ENCODE measurements at places on chromosomes 16 and 17.

DNA sequence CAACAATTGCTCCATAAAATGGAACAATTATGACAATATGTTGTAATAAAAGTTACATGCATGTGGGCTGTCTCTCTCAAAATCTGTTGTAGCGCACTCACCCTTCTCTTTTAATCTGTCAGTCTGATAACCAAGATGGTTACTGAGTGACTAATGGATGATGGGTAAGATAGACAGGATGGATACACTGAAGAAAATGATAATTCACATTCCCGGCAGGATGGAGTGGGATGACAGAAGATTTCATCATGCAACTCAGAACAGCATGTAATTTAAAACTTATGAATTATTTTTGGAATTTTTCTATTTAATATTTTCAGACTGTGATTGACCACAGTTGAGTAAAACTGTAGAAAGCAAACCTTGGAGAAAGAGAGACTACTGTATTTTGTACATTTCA lies 30.5 kb downstream of the CDH13 start:
- no peak for DNase-seq

DNA sequence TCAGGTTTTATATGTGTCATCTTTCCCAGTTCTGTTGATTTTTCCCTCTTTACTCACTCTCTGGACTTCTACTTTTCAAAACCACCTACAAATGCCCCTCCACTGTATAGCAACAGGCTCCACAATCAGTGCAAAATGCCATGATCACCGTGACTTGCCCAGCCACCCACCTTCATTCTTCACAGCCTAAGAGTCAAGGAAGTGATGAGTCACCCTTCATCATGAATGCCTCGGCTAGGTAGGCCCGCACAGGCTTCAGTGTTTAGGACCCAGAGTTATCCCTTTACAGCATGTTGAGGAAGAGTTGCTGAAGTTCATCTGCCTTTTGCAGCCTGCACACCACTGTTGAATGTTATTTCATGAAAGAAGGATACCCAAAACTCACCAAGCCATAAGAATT lies 158.6 kb downstream of the PMP22 start:
- no peak for DNase-seq

DNA sequence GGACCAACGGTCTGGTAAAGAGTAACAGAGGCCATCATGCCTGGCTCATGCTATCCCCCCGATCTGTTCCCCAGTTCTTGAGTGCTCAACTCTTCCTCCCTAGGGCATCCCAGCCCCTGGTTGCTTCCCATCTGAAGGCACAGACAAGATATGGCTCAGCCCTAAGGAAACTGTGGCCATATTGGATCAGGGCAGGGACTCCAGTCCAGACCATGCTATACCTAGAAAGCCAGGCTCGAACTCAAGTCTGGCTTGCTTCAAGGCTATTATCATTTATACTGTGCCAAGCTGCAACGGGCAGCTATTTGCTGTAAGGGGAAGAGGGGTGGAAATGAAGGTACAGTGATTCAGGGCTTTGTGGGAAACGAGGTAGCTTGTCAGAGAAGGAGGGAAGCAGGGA lies 2.8 kb downstream of the UBTF start:
- DNase-seq, result no peak

DNA sequence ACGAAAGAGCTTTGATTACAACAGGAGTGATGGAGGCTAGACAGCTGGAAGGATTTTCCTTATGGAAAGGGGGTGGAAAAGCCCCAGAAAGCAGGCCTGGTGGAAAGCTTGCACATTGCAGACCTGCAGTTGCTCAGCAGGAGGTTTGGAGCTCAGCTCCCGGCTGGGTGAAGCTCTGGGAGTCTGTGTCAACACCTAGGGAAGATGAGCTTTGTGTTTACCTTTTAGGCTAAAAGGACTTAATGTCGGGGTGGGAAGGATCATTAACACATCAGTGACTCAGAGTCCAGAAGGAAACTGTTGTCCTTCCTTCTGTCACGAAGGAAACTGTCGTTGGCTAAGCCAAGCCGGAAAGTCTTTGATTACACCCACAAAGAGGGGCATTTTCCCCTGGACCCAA lies 48.2 kb downstream of the RAP1GAP2 start:
- DNase-seq, result no peak

DNA sequence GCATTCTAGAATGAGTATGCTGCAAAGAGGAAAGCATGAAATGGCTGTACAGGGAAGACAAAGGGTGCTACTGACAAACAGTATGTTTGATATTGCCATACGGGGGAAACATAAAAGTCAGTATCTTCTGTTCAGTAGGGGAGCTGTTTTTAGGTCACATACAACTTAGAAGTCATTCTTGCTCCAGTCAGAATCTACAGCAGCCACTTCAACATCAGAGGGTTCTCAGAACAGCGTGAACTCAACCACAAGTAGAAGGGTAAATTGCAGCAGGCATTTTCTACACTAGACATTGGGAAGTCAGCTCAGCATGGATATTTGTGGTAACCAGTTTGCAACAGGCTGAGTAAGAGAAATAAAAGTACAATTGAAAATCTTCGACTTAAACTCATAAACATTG lies 1241.8 kb upstream of the GOT2 start:
- no peak for DNase-seq

- no peak for DNase-seq
Observed at GRCh38 chr17:30323895-30324319, 9.9 kb downstream of the TMIGD1 start.

DNA sequence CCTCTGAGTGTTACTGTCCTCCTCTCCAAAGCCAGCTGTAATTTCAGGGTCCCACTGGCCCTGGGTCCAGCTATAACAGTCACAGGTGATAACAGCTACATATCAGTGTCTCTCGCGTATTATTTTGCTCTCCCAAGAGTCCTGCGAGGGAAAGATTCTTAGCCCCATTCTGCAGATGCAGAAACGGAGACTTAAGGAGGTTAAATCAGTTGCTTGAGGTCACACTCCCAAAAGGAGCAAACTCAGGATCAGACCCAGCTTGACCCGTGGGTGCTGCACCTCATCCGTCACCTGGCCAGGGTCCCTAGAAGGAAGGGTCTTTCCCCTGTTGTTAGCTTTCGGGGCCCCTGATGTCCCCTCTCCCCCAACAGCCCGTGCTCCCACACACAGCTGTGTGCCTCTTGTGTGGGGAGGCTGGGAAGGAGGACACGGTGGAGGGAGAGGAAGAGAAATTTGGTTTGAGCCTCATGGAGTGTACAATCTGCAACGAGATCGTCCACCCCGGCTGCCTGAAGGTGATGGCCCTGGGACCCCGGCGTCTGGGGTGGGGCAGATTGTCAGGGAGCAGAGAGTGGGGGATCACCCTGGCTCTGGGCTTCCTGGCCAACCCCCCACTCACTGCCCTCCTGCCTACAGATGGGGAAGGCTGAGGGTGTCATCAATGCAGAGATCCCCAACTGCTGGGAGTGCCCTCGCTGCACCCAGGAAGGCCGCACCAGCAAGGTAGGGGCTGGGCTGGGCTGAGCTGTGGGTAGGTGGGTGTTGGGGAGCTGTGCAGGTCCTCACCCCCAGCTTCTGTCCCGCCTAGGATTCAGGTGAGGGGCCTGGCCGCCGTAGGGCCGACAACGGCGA lies 3.8 kb downstream of the FBXL19 start:
- DNase-seq, result no peak

- DNase-seq, result no peak
Observed at GRCh38 chr17:79932451-79933306, 93.4 kb upstream of the CBX4 start.

GRCh38 chr17:15981208-15981607 lies 18.3 kb downstream of the ZSWIM7 start:
- no peak for DNase-seq

Measured in stimulated activated CD4-positive, alpha-beta T cell treated with anti-CD3 and anti-CD28 coated beads, TNF-alpha, amount 100 ng/mL, for 4 hours (primary cell).